ENCODE measurements at places on chromosomes 16 and 17.

- no peak for DNase-seq
These were observed 7.6 kb downstream of the SNN start for GRCh38 chr16:11675561-11676511.

DNA sequence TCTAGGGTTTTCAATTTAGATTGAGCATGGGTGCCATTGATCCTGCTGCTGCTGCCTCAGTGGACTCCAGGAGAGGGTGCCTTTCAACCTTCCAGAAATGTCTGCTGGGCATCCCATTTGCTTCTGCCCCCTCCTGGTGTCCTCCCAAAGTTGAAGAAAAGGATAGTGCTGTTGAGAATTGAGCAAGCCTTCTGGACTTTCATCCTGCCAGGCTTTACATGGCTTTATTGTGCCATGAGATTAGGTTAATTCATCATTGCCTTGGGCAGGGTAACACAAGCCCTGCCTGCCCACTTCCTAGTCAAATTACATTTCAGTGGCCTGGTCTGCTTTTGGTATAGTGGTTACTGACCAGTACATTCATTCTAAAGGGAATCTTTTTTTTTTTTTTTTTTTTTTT, 17.9 kb upstream of the TANGO6 start:
- DNase-seq: no peak

DNA sequence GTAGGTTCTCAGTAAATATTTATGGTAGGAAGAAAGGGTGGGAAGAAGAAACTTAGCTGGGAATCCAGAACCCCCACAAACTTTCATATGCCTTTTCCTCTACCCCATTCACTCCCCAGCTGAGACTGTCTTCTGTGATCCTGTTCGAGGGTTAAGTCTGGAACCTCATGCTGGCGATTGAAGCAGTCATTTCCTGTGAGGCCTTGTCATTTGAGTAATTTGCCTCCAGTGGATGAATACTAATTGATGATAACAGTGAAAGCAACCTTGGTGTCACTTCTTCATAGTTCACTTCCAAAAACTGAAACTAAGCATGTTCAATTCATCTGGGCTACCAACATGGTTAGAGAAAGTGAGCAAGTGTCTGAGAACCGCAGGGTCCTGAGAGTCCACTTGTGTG, 401.2 kb downstream of the CDH13 start:
- DNase-seq: no peak

GRCh38 chr16:31714903-31715504, 158.6 kb upstream of the ZNF267 start:
- no peak for DNase-seq

GRCh38 chr16:79168321-79168720, 432.2 kb downstream of the MAF start:
- no peak for DNase-seq

DNA sequence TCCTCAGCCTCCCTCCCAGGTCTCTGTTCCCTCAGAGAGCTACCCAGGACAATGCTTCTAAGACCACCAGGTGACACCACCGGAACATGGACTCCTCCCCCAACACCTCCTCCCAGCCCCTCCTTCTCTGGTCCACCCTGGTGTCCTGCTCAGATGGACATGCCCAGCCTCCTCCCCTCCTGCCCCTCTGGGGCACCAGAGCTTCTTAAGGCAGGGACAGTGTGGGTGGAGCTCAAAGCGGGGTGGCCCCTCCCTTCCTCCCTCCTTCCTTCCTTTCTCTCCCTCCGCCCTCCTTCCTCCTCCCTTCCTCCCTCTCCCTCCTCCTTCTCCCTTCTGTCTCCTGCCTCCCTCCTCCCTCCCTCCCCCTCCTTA, 22.7 kb downstream of the TRPV3 start:
- DNase-seq: no peak

DNA sequence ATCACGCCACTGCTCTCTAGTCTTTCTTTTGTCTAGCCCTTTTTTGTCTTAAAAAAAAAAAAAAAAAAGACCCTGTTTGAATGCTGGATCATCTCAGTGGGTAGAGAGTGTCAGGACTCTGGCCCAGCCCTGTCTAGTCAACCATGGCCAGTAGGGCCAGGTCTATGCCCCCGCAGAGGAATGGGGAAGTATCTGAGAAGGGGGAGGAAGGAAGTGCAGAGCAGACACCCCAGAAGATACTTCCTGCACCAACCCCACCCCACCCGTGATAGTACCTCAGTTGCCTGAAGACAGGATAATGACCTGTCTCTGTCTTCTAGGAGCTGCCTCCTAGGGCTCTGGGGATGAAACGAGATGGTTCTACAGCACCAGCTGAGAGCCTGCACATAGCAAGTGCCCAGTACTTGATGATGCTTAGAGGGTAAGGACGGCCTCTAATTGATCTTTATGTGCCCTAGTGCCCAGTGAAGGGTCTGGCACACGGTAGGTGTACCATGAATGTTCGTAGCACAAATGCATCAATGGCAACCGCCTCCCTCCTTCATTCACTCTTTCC, 55.4 kb downstream of the ABAT start:
- DNase-seq: no peak

GRCh38 chr17:7026471-7027115, 3.7 kb downstream of the BCL6B start:
- DNase-seq: no peak

DNA sequence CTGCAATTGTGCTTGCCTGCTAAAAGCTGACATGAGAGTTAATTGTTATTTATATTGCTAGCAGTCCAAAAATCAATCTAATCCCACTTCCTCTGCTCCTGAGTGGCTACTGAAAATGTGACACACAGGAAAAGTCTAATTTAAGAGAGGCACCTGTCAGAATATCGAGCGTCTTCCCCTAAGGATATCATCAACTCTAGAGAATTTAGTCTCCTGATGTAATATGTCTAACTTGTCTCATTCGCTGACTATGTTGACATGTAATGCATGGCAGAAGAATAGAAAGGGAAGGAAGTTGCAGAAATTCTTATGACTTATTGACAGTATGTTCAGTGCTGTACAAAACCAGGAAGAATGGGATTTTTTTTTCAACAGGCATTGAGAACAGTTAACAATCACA, 893.4 kb upstream of the CDH8 start:
- no peak for DNase-seq

GRCh38 chr16:76052725-76053124, 224.5 kb upstream of the CNTNAP4 start:
- no peak for DNase-seq

- DNase-seq: no peak
These were observed 1.1 kb upstream of the ACE start for GRCh38 chr17:63475491-63476412.
